ENCODE measurements at places on chromosomes 5 and 9. TPM values are rescaled to one million over a fixed set of nuclear protein-coding genes. Genes with fewer than 3 reads are reported as not detected.

The GAPT gene
- total RNA-seq = not detected

The MLANA gene
- not detected for total RNA-seq

The FOXD4L6 gene
- total RNA-seq = not detected

The CTSV gene
- under 0.01 TPM for total RNA-seq

The INSYN2B gene
- total RNA-seq = 3.6 TPM

The LHX3 gene
- total RNA-seq = not detected

The DDX4 gene
- not detected for total RNA-seq

The ENTR1 gene
- total RNA-seq = 32.4 TPM

The SAXO1 gene
- total RNA-seq = 0.17 TPM

Measured in fibroblast of lung (primary cell).